ENCODE measurements at places on chromosomes 2 and 18.

GRCh38 chr2:177758591-177759371 lies 313.8 kb downstream of the PDE11A start:
- no peak for DNase-seq

GRCh38 chr2:99101697-99102096 lies 39.8 kb upstream of the C2orf15 start:
- DNase-seq = no peak

DNA sequence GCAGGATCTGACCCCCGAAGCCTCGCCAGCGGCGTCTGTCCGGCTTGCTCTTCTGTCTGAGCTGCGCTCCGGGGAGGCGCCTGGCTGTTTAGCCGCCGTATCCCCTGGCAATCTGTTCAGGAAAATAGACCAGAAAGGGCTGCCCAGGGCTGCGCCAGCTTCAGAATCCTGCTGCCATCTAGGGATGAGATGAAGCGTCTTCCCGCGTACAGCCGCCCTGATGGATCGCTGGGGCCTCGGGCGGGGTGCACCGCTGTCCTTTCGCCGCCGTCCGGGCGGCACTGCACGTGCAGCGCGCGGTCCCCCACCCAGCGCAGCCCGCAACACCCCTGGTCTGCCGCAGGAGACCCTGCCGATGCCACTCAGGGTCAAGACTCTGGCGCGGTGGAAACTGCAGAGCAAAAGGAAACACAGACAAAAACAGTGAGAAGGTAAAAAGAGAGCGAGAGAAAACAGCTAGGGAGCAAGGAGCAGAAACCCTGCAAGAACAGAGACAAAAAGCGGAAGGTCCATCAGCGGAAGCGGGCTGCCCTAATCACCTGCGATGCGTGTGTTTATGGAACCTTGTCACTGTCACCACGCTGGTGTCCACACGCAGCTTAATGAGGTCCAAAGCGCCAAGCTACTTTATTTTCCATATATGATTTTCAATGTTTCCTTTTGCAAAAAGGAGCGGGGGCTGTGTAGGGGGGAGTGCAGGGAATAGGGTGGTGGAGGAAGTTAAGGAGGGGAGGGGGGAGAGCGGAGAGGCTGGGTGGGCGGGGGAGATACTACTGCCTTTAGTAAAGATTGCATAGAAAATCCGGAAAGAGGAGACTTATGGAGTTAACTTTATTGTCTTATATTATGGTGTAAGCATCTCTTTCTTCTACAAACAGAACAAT lies 2113.3 kb upstream of the PIK3C3 start:
- no peak for DNase-seq

DNA sequence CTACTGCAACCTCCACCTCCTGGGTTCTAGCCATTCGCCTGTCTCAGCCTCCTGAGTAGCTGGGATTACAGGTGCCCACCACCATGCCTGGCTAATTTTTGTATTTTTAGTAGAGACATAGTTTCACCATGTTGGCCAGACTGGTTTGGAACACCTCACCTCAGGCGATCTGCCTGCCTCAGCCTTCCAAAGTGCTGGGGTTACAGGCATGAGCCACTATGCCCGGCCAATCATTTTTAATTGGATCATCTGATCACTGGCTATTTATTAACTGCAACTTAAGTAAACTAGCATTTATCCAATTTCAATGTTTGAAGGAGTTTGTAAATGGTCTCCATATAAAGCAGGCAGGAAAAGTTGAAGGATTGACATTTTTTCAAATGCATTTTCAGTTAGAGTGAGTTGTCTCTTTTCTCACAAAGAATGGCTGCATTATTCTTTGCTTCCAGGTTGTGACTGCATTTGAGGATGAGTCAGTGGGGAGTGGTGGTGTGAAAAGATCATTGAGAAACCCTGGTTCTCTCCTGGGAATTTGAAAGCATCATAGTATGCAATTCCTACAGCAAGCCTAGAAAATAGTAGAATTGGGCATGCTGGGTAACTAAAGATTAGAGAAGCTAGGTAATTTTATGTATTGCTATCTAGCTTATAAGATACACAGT lies 431.1 kb upstream of the ZEB2 start:
- no peak for DNase-seq

- DNase-seq = no peak
Observed at GRCh38 chr2:59920961-59921360, 632.5 kb downstream of the BCL11A start.

DNA sequence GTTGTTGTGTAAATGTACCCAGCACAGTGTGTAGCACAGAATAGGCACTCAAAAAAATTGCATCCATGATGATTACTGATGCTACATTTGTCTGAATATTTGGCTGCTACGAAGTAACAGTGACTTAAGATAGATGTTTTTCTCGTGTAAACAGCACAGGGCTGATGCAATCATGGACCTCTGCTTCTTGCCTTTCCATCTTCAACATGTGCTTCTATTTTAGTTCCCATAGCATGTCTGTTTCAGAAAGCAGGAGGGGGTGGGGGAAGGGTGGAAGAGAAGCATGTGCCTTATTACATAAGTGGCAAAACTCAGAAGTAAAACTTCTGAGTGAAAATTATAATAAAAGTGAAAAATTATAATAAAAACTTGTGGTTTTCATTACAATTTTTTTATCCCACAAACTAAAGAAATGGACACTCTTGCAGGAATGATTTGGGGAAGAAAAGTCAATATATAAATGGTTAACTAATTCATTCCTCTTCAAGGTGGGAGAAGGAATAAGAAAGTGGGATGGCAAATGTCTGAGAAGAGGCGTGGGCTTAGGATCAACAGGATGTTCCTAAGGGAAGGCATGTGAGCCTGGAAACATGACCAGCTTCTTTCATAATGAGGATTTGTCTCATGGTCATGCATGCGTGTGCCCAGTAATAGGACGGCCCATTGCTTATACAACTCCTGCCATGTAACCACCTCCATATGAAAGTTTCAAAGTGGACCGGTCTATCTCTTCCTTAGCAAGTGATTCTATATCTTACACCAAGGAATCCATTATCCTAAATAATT lies 27.2 kb downstream of the CCBE1 start:
- DNase-seq = no peak

- no peak for DNase-seq
Observed at GRCh38 chr2:130183512-130184373, 1.7 kb downstream of the MZT2B start.

GRCh38 chr2:168348076-168348475 lies 100.7 kb upstream of the STK39 start:
- DNase-seq = no peak

DNA sequence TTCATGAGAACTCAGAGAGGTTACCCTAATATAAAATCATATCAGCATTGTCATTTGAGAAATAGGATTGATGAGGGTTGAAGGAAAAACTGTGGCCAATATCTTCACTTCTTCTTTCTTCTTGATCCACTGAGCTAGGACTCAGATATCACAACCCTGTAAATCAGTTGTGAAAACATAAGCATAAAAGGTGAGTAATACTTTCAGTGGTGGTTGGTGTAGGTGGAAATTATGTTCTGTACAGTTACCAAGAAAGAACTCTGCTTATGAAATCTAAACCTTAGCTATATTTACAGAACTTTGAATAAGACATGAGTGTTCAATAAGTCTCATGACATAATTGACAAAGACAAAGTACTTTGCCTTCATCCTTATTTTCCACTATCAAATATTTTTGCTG lies 56.3 kb downstream of the PAX3 start:
- no peak for DNase-seq

DNA sequence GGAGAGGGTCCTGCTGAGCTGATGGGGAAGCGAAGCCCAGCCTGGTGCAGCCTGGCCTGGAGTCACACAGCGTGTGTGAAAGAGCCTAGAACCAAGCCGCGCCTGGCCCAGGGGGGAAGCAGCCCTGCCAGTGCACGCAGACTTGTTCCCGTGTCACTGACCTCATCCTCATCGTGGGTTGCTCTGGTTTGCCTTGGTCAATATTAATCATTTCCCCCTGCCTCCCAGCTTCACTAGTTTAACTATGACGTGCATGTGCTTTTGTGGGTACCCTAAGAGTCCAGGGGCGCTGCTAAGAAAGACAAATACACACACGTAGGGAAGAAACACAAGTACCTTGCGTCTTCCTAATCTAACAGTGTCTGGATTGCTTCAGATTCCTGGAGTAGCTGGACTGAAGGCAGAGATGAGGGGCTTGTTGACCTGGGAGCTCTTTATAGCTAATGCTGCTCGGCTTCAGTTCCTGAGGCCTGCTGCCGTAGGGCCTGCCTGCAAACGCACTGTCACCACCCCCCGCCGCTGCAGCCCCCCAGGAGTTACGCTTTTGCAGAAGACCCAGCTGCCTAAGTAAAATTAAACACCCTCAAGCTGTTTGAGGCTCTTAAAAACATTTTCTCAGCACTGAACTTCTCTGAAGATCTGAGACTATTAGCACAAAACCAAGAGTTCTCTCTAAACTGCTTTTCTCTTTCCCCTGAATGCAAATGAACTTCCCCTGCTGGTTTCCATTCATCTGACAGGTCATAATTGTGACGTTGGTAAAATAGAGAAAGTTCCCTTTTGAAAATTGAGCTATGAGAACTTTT lies 159.2 kb downstream of the FAM210A start:
- DNase-seq = no peak

DNA sequence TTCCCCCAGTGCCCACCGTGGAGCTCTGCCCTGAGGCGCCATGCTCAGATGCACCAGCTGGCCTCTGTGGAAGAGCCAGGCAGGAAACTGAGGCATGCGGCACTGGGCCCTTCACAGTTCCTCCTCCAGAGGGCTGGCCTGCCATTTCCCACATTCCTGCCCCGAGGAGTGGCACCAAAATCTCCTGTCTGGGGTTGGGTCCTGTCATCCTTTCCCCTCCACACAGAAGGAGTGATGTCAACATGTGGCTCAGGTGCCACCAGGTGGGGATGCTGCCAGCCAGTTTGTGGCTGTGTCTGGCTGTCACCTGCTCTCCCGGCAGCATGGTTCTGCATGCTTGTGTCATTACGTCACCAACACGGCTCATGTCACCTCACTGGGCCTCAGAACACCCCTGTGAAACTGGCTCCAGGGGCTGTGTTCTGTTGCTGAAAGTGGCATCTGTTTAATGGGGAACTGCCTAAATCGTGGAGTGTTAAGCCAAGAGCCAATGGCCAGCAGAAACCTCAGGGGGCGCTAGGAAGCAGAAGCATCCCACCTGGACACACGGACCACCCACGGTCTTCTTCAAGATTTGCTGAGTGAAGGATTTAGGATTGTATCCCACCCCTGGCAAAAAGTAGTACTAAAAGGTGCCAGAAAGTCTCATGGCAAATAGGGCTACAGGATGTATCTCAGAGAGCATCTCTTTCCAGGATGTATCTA lies 51.3 kb downstream of the ZAP70 start:
- no peak for DNase-seq

- peak; percentile 62 for DNase-seq
Observed at GRCh38 chr18:812376-813171, 532 bp upstream of the YES1 start.

- no peak for DNase-seq
Observed at GRCh38 chr2:147083664-147084063, 761.2 kb upstream of the ACVR2A start.

DNA sequence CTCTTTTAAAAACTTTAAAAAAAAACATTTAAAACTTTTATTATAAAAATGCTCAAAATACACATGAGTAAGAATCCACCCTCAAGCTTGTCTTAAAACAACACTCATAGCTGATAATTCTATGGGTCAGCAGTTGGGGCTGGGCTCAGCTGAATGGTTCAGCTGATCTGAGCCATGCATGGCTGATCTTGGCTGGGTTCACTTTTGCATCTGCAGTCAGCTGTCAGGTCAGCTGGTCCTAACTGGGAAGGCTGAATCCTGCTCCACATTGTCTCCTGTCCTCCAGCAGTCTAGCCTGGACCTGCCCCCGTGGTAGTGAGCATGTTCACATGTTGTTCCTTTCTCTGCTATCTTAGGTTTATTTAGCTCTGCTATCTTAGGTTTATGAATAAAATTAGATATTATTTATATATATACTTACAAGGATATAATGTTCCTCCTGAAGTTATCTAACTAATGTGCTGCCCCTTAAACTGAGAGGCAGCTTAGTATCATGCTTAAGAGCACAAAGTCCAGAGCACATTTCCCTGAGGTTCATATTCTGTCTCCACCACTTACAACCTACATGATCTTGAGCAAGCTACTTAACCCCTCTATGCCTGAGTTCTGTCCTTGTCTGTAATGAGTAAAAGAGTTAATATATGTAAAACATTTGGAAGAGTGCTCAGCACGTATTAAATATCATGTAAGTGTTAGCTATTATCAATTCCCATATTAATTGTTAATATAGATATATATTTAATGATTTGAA lies 309.4 kb downstream of the PTPRM start:
- DNase-seq = no peak

GRCh38 chr2:37898448-37898847 lies 26.6 kb upstream of the RMDN2 start:
- no peak for DNase-seq

DNA sequence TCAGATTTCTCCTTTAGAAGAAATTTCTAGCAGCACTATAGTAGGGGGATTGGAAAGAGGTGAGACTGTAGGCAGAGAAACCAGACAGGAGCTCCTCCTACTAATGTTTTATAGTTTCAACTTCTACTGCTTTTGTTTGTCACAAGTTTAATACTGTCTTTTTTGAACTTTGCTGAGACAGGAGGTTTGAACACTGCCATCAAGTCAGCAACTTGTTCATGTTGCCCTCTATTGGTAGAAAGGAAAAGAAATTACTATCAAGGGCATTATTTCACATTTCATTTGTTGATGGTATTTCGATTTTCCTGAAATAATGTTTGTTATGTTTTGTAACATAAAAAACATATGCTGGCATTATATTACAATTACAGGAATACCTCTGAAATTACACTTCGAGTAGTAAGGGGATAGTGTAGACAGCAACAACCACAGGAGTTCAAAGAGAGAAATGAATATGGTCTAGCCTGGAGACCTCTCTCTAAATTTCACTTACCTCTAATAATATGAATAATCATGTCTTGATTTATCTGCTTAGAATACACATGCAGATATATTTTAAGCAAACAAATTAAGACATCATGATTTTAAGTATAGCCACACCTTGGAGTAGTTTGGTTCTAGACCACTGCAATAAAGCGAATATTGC lies 12.4 kb upstream of the CCDC88A start:
- DNase-seq = peak; percentile 52

DNA sequence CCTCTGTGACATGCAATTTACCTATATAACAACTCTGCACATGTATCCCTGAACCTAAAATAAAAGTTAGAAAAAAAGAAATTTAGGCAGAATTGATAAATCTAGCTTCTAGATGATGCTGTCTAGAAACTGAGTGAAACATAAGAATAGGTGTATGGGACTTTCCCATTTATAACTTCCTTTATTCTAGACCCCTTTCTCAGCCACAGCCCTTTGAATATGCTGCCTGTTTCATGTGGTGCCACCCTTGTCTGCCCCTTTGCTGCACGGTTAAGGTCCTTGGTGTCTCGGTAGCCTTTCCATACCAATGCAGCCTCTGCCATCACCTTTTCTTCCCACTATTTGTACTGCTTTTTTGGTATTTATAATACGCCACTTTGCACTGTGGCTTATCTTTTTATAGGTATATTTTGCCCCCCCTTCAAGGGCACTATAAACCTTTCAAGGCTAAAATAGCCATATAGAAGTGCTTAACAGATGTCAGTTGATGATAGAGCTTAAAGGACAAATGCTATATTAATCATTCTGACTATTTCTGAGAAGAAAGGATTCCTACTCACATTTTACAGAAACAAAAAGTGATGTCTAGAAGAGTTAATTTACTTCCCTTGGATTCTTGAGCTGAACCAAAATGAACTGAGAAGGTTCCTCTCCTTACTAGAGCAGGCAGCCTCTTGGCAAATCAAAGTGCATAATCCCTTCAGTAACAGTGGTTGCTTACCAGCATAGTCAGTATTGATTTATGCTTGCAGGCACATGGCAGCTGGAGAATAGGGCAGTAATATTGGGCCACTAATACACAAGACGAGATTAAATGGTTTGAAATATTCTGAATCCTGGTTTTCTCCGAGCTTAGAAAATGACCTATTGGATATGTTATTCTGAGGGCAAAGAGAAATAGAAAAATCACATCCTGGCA lies 88.1 kb upstream of the CYP26B1 start:
- no peak for DNase-seq
